Panc1 (cell line): ENCODE measurements at places on chromosomes 2 and 18. TPM values are rescaled to one million over a fixed set of nuclear protein-coding genes. Genes with fewer than 3 reads are reported as not detected.

DNA sequence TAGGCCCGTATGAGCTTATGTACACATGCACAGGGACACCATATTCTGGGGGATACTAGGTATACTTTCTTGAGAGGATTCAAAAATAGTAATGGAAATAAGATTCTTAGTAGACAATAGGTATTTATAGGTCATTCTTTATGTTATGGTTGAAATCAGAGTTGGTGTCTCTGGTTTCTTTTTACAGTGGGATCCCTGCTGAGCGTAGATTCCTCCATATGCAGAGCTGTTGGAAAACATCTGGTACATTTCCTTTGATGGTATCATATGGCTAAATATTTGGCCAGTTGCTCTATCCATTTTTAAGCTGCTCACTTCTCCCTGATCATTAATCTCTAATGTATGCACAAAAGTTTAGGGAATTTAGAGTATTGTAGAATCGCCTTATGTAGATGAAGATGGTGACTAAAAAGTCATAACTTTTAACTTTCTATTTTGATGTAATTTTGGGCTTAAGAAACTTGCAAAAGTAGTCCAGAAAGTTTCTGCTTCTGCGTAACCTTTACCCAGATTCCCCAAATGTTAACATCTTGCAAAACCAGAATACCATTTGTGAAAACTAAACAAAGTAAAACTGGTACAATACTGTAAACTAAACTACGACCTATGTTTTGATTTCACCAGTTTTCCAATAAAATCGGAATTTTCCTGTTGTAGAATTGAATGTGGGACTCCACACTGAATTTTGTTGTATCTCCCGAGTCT, 5.4 kb downstream of the ARHGAP28 start:
- no peak overlapping the region for H3K27ac ChIP-seq
- peaks cover 5% of the 10 kb centered on the region; the same call in 1 of the 2 replicates for H3K27me3 ChIP-seq
- H3K4me3 ChIP-seq = no peak overlapping the region
- no peaks in the 10 kb centered on the region; the same call in 1 of the 2 replicates for H3K4me1 ChIP-seq
- no peaks in the 10 kb centered on the region for H3K36me3 ChIP-seq

GRCh38 chr2:26462100-26462499, 15.8 kb downstream of the OTOF start:
- no peaks in the 10 kb centered on the region for H3K27me3 ChIP-seq
- no peak overlapping the region for H3K27ac ChIP-seq
- no peak overlapping the region for H3K4me3 ChIP-seq
- H3K36me3 ChIP-seq = no peaks in the 10 kb centered on the region

DNA sequence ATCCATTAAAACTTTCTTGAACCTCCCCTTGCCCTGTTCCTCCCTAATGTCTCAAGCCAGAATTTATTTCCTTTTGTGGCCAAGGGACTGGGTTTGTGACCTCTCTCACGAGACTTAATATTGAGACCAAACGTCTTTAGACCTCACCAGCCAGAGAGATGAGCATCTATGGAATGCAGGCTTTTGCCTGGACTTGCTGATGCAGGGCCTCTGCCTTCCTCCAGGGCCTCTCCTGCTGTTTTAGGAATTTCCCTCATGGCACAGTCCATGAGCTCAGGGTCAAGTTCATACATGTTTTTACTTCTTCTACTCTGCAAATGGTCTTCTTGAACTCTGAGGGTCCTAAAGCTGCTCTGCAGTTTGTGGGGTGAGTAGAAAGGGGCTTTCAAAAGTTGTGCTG, 22.3 kb downstream of the IL1B start:
- no peak overlapping the region; the same call in 1 of the 2 replicates for H3K27ac ChIP-seq
- H3K4me1 ChIP-seq = no peaks in the 10 kb centered on the region
- no peak for DNase-seq

DNA sequence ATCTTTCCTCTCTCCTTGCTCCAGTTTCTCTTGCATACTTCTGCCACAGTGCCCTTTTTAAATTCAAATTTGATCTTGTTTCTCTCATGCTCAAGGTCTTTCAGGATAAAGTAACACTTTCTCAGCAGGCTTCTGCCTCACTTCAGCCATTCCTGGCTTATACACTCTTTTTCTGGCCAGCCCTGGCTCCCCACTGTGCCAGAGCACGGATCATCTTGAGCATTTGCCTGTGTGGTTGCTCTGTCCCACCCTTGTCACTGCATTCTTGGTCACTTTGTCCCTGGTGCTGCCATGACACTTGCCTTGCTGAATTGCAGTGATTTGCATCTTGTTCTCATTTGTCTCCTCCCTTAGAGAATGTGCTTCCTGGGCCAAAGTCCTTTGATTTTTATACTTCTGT, 634.3 kb downstream of the TMEM182 start:
- no peak overlapping the region for H3K27ac ChIP-seq
- DNase-seq = no peak
- no peaks in the 10 kb centered on the region for H3K4me1 ChIP-seq
- H3K36me3 ChIP-seq = no peaks in the 10 kb centered on the region
- H3K4me3 ChIP-seq = no peak overlapping the region

- DNase-seq = no peak
- H3K27ac ChIP-seq = no peak overlapping the region
- no peak overlapping the region for H3K4me3 ChIP-seq
- no peaks in the 10 kb centered on the region for H3K4me1 ChIP-seq
These were observed 62.5 kb downstream of the GNAL start for GRCh38 chr18:11751341-11752115.

- no peaks in the 10 kb centered on the region for H3K27me3 ChIP-seq
- no peaks in the 10 kb centered on the region for H3K36me3 ChIP-seq
- no peak overlapping the region for H3K4me3 ChIP-seq
- no peaks in the 10 kb centered on the region for H3K4me1 ChIP-seq
- H3K27ac ChIP-seq = no peak overlapping the region
- no peak for DNase-seq
These were observed 13.3 kb upstream of the CYP20A1 start for GRCh38 chr2:203225423-203226039.

- H3K4me3 ChIP-seq = no peak overlapping the region
- no peaks in the 10 kb centered on the region for H3K36me3 ChIP-seq
- H3K4me1 ChIP-seq = peaks cover 9% of the 10 kb centered on the region; the same call in 1 of the 2 replicates
- H3K27ac ChIP-seq = no peak overlapping the region
These were observed 32.3 kb downstream of the KLF7 start for GRCh38 chr2:207133458-207133819.

DNA sequence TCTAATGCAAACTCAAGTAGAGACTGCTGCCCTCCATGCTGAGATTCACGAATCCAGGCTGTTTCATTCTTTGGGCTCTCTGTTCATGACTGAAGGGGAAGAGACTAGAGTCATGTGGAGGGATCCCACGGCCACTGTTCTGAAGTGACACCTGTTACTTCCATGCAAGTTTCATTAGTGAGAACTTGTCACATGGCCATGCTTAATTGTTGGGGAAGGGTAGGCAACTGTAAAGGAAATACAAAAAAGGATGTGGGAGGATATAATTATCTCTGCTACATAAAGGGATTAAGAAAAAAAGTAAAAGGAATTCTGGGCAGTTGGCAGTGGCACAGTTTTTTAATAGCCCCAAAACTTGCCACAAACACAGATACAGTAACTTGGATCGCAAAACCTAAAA, 28.0 kb upstream of the PSME4 start:
- no peaks in the 10 kb centered on the region for H3K4me1 ChIP-seq
- no peak for DNase-seq
- no peaks in the 10 kb centered on the region for H3K27me3 ChIP-seq

DNA sequence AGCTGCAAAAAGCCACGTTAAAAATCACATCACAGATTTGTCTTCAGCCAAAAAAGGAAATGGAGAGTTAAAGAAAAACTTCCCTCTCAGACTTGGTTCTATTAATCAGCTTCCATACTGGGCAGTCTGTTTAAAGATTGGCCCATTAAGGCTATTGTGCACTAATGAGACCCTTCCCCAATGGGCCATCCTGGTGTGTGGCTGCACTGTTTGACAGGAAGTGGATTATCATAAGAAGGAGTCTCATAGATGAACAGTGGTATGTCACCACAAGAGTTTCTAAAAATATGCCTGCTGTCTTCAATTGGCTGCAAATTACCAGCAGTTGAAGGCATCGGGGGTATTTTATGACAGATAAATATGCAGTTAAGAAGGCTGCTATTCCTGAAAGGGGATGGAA, 247.6 kb upstream of the THSD7B start:
- H3K4me1 ChIP-seq = no peaks in the 10 kb centered on the region
- H3K36me3 ChIP-seq = no peaks in the 10 kb centered on the region
- H3K4me3 ChIP-seq = no peak overlapping the region
- H3K27ac ChIP-seq = no peak overlapping the region
- DNase-seq = no peak
- no peaks in the 10 kb centered on the region for H3K27me3 ChIP-seq

DNA sequence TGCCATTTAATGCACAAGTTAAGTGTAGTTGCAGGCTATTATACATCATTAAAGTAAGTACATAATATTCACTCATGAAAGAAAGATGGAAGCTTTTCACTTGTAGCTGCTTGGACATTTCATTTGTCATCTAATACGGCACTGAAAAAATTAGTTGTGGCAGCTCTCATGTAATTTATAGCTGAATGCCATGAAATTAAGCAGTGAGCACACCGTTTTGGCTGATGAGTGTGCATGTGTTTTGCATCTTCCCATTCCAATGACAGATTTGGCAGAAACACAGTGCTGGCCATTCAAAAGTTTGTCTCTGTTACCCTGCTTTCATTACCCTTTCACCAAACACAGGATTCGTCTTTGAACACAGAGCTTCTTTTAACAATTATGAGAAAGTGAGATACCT, 174.0 kb downstream of the PTGR3 start:
- H3K27ac ChIP-seq = no peak overlapping the region
- no peak overlapping the region for H3K4me3 ChIP-seq
- no peak for DNase-seq
- no peaks in the 10 kb centered on the region for H3K36me3 ChIP-seq
- H3K4me1 ChIP-seq = no peaks in the 10 kb centered on the region

- H3K27ac ChIP-seq = no peak overlapping the region
- H3K36me3 ChIP-seq = no peaks in the 10 kb centered on the region
- H3K4me1 ChIP-seq = no peaks in the 10 kb centered on the region
- DNase-seq = no peak
These were observed 475.3 kb downstream of the RIT2 start for GRCh38 chr18:42640160-42640559.

DNA sequence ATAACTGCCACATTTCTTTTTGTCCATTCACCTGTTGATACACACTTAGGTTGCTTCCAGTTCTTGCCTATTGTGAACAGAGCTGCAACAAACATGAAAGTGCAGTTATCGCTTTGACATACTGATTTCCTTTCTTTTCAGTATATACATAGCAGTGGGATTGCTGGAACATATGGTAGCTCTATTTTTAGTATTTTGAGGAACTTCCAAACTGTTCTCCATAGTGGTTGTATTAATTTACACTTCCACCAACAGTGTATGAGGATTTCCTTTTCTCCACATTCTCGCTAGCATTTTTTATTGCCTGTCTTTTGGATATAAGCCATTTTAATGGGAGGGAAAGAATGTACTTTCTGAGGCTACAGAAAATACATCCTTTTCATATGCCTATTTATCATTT, 167.4 kb downstream of the GULP1 start:
- H3K4me1 ChIP-seq = no peaks in the 10 kb centered on the region
- no peaks in the 10 kb centered on the region for H3K27me3 ChIP-seq
- no peak overlapping the region for H3K27ac ChIP-seq
- no peak overlapping the region for H3K4me3 ChIP-seq
- no peaks in the 10 kb centered on the region for H3K36me3 ChIP-seq

DNA sequence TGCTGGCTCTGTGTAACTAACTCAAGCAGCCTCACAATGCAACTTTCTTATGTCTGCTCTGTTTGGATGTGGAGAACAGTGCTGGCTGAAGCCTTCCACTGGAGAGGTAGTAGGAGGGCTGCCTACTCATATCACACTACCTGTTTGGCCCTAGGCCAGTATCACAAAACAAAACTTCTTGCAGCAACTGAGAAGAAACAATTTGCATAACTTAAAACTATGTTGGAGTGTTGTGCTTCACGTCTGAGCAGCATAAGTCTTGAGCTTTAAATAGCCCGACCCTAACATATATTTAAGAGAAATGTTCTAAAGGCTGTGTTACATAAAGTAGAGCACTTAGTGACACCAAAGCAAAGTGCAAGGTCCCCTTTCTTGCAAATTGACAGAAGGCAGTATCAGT, 204.9 kb upstream of the ACVR2A start:
- H3K4me3 ChIP-seq = no peak overlapping the region
- no peak overlapping the region for H3K27ac ChIP-seq
- H3K4me1 ChIP-seq = no peaks in the 10 kb centered on the region

DNA sequence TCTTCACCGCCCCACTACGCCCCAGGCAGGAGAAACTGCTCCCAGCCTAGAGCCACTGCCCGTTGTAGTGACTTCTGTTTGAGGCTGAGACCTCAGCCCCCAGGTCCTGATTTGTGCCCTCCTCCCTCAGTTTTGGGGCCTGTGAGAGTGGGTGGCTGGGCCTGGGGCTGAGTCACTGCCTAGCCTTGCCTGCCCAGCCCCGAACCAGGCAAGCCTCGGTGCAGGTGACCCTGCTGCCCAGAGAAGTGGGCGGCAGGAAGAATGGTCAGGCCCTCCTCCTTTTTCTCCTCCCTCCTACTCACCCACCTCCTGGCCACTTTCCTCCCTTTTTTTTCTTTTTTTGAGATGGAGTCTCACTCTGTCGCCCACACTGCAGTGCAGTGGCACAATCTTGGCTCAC, 66.6 kb downstream of the ZFP36L2 start:
- H3K27me3 ChIP-seq = no peaks in the 10 kb centered on the region
- peaks cover 15% of the 10 kb centered on the region for H3K4me1 ChIP-seq
- no peak for DNase-seq
- no peak overlapping the region for H3K4me3 ChIP-seq
- no peaks in the 10 kb centered on the region for H3K36me3 ChIP-seq
- no peak overlapping the region for H3K27ac ChIP-seq

- H3K36me3 ChIP-seq = 0 out of 2 replicates have a peak, but pooled peaks cover under 1% of the 10 kb centered on the region
- H3K4me3 ChIP-seq = no peak overlapping the region
- H3K4me1 ChIP-seq = no peaks in the 10 kb centered on the region
- H3K27me3 ChIP-seq = no peaks in the 10 kb centered on the region
- DNase-seq = no peak
- H3K27ac ChIP-seq = no peak overlapping the region
These were observed 29.4 kb downstream of the HADHB start for GRCh38 chr2:26274058-26274613.

DNA sequence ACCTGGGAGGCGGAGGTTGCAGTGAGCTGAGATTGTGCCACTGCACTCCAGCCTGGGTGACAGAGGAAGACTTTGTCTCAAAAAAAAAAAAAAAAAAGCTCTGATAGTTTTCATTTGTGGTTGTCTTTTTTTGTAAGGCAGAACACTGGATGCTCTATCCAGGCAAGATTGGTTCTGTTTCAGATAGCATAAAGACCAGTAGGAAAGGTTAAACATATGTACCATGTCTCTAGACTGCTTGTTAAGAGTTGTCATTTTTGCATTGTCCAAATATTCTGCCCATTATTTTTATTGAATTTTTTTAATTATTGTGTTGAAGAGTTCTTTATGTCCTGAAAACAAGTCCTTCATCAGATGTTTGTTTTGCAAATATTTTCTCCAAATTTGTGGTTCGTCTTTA, 60.0 kb downstream of the NCOA1 start:
- H3K36me3 ChIP-seq = no peaks in the 10 kb centered on the region
- H3K27me3 ChIP-seq = no peaks in the 10 kb centered on the region
- H3K4me3 ChIP-seq = no peak overlapping the region
- no peak for DNase-seq

- DNase-seq = peak; percentile 35
- no peaks in the 10 kb centered on the region for H3K36me3 ChIP-seq
- no peak overlapping the region for H3K4me3 ChIP-seq
- H3K27ac ChIP-seq = no peak overlapping the region
- H3K27me3 ChIP-seq = no peaks in the 10 kb centered on the region
These were observed 24.0 kb upstream of the TMEM37 start for GRCh38 chr2:119407430-119408220.

HADHB gene
- 106 TPM for total RNA-seq

PUS10 gene
- total RNA-seq = 5.2 TPM

CNDP1 gene
- not detected for total RNA-seq

C2orf72 gene
- total RNA-seq = 3.2 TPM

PPP1R1C gene
- total RNA-seq = 2.6 TPM

ATP6V1B1 gene
- 0.18 TPM for total RNA-seq

REG1A gene
- total RNA-seq = 4.3 TPM

ZNF892 gene
- 8.1 TPM for total RNA-seq
